ENCODE measurements at places on chromosomes 6 and 20.

GRCh38 chr6:158660333-158660754, 10.5 kb downstream of the SYTL3 start:
- DNase-seq: no peak

DNA sequence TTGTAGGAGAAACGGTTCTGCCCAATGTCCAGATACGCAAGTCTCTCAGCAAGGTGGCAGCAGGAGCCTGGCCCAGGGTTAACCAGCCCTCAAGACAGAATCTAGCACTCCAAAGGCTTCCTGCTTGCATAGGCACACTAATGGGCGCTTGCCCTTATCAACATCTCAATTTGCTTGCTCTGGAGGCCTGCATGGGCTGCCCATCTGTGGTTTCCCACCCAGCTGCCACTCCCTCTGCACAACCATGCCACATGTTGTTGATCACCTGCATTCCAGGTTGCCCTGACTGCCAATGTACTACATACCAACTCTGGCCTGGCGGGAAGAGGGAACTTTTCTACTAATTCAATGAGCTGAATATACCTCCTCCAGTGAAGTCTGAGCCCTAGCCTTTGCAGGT, 74.6 kb downstream of the ATG5 start:
- DNase-seq: no peak

- no peak for DNase-seq
Observed at GRCh38 chr6:158452191-158452590, 107.7 kb upstream of the TMEM181 start.

- DNase-seq: no peak
Observed at GRCh38 chr20:35297740-35298139, 5.5 kb upstream of the FAM83C start.

DNA sequence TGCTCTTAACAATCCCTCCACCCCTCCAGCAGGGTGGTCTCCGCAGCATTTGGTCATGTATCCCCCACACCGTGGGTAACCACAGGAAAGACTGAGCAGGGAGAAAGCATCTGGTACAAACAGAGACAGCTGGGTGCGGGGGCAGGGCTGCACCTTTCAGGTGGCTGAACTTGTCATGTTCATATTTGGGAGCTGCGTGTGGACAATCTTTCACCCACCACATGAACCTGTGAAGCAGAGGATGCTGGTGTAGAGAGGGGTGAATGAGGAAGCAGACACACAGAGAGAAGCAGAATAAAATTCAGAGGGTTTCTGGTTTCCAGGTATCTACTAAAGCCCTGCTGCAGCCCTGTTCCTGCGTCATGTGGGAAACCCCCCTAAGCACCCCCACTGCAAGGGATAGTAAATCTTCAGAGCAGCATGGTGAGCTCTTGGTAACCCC, 8.9 kb downstream of the GFOD1 start:
- no peak for DNase-seq

DNA sequence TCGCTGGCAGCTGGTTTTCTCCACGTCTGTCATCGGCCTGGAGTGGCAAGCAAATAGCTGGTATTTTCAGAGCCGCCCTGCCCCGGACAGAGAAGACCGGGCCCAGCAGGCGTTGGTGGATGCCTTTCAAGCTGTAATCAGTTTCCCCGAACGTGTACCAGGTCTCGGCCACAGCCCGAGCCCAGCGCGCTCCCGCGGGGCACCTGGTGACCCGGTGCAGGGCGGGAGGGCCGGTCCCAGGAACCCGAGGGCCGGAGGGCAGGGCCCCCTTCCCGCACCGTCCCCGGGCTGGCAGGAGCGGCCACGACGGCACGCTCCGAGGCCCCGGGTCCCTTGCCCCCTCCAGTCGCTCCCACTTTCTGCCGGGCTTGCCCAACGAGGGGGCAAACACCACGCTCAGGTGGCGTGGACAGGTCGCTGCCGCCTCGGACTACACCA, 348 bp upstream of the PYGB start:
- DNase-seq: no peak

GRCh38 chr6:551405-551804, 105.5 kb downstream of the HUS1B start:
- peak; percentile 72 for DNase-seq

DNA sequence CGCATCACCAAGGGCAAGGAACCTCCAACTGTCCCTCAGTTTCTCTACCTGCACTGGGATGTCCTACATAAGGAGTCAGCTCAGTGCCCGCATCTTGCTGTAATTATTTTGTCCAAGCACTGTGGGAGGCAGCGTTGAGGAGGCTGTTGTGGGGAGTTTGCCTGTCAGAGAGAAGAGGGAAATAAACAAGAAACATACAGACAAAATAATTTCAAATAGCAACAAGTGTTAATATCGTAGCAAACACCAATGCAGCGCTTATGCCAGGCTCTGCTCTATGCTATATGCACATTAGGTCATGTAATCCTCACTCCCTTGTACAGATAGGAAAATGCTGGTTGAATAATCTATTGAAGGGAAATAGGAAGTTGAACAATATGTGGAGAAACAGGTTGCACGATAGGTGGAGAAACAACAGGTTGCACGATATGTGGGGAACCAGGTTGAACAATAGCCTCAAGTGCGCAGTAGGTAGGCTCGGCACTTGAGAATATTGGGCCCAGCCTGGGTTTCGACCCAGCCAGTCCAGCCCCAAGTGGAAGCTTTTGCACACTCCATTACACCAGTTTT, 91.2 kb upstream of the SIRPA start:
- DNase-seq: no peak

DNA sequence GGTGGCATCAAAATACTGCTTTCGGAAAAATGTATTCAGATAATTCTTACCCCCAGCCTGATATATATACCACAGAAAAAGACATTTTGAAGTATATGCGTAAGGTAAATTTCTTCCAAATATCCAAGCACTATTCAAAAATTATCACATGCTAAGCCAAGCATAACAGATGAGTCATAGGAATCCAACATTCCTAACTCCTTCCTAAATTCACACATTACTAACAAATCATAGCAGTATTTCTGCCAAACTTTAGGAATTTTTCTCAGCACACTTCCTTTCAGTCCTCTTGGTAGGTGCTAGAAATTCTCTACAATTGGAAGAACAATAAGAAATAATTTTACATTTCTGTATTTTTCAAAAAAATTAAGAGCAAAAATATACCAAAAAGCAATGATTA, 417.5 kb downstream of the EYS start:
- no peak for DNase-seq

GRCh38 chr20:2146080-2146867, 44.6 kb downstream of the STK35 start:
- no peak for DNase-seq

- DNase-seq: no peak
Observed at GRCh38 chr6:134229520-134229919, 88.4 kb downstream of the SGK1 start.

DNA sequence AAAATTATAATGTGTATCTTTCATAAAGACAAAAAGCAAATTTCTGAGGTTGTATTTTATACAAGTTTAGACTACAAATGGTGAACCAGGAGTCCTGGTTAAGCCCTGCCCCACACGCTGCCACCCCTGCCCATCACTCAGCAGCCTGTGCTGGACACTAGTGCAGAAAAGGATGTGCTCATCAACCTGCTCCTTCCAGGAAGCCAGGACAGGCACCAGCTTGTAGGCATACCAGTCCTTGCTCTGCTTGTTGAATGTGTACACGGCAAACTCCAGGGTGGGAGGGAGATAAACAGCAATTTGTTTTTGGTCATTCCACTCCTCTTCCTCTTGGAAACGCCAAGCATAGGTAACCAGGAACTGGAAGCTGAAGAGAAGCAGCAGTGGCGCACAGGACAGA, 18.1 kb downstream of the CST9L start:
- no peak for DNase-seq

DNA sequence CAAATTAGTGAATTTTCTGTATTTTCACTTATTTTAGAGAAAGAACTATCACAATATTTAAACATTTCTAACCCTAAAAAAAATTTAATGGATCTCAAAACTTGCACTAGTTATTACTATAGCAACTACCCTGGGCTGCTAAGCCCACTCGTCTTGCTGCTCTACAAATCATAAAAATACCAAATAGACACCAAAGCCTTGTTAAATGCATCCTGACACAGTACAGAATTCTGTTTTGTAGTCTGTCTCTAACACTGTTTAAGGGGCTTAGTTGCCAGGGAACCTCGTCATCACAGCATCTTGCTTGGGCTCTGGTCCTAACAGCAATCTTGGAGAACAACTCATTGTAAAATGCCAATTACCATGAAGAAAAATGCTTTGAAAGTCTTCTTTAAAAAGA, 56.9 kb upstream of the MBOAT1 start:
- no peak for DNase-seq

- no peak for DNase-seq
Observed at GRCh38 chr6:164008902-164009301, 594.4 kb downstream of the QKI start.

DNA sequence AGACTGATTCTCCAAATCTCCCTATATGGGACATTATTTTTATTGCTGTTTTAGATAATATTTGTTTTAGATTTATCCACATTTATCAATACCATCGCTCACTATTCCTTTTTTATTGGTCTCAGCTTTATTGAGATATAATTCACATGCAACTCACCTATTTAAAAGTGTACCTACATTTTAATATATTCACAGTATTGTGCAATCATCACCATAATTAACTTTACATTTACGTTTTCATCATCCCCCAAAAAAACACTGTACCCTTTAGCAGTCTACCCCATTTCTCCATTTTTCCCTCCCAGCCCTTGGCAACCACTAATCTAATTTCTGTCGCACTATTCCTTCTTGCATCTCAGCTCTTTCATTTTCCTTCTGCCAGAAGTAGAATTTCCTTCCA, 110.8 kb upstream of the HDAC2 start:
- no peak for DNase-seq

DNA sequence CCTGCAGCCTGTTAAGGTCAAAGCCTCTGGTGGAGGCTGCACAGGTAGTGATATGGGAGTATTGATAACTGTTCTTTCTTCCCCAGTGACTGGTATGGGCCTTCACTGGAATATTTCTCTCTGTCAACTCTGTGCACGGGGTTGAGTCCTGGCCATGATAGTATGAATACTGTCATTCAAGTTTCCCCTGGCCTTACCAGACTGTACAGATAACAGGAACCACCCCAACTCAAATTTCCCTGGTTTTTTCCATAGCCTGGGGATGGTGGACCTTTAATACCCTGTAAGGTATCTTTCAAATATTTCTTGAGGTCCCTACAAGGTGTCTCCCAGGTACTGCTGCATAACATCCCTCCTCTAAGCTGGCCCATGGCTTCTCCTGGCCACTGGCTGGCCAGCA, 51.4 kb upstream of the TNFAIP3 start:
- DNase-seq: no peak

DNA sequence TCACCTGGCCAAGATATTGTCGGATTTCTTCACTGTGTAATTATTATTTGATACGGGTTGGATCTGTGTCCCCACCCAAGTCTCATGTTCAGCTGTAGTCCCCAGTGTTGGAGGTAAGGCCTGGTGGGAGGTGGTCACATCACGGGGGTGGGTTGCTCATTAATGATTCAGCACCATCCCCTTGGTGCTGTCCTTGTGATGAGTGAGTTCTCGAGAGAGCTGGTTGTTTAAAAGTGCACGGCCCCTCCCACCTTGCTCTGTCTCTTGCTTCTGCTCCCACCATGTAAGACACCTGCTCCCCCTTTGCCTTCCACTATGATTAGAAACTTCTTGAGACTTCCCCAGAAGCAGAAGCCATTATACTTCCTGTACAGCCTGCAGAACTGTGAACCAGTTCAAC, 173.9 kb upstream of the PMEPA1 start:
- no peak for DNase-seq

- peak; percentile 41 for DNase-seq
Observed at GRCh38 chr6:64520050-64520449, 884.4 kb downstream of the PHF3 start.

GRCh38 chr6:47168180-47168579, 126.0 kb upstream of the ADGRF1 start:
- peak; percentile 98 for DNase-seq

DNA sequence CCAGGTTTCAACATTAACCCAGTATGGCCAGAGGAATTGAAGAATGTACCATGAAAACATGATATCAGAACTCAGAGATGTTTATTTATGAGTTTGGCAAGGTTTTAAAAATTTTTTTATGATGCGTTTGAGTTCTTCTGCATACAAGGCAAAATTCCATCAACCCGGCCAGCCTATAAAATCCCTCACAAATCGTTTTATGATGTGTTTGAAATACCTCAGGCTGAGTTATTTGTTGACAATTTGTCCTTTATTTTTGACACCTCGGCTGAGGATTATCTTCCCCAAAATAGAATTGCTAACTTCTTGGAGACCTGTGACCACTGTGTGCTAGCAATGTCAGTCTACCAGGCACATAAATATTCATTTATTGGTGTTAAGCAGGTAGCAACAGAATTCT, 91.9 kb upstream of the SLC24A3 start:
- DNase-seq: peak; percentile 9

DNA sequence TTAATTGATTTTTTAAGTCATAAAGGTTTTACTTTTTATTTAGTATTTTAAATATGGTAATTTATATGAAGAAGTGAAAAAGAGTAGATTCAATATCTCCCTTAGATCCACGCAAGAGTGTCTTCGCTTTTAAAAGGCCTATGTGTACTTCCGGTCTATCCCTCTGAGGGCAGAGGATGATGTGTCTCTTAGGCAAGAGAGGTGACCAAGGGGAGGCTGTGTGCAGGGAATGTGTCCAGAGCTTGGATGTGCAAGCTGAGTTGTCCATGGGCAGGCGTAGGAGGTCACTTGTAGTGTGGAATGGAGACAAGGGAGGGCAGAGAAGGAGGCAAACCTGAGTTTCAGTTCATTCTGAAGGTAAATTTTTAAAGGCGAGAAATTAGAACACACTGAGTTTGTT, 113.9 kb downstream of the CRYBG1 start:
- no peak for DNase-seq

GRCh38 chr6:165663736-165664558, 906 bp upstream of the PDE10A start:
- no peak for DNase-seq

DNA sequence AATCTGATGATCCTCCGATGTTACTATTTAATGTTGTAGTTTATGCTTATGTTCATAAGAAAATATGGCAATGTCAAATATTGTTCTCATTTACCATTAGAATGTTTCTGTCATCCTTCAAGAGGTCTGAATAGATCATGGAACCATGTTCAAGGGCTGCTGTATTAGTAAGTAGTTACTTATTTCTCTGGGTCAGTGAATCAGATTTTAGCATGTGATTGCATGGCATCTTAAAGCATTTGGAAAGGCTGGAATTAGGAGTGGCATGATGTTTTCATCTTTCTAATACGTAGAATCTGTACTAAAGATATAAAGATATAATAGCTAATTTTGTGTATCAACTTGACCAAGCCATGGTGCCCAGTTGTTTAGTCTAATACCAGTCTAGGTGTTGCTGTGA, 40.5 kb upstream of the NKX2-4 start:
- DNase-seq: no peak

DNA sequence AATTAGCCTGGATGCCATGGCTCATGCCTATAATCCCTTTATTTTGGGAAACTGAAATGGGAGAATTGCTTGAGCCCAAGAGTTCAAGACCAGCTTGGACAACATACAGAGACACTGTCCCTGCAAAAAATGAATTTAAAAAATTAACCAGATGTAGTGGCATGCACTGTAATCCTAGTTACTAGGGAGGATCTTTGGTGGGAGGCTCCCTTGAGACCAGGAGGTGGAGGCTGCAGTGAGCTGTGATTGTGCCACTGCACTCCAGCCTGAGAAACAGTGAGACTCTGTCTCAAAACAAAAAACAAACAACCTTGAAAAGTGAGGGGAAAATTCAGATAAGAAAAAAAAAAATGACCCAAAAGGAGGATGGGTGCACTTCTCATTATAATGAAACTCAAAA, 23.4 kb downstream of the CAP2 start:
- DNase-seq: no peak

All from EH (cell line).